ENCODE measurements at places on chromosomes 4 and X. TPM values are rescaled to one million over a fixed set of nuclear protein-coding genes. Genes with fewer than 3 reads are reported as not detected.
A peak's percentile ranks its signal among the peaks of the same experiment; 100 is the strongest.

TMEM47 gene
- not detected for total RNA-seq

NPY2R gene
- not detected for total RNA-seq

SLC4A4 gene
- total RNA-seq = 0.26 TPM

SOWAHB gene
- total RNA-seq = not detected

NAP1L5 gene
- total RNA-seq = 5.0 TPM

SMARCA5 gene
- 52.6 TPM for total RNA-seq

TLR6 gene
- total RNA-seq = 3.8 TPM

TEX13B gene
- not detected for total RNA-seq

HPSE gene
- 15.3 TPM for total RNA-seq

DNA sequence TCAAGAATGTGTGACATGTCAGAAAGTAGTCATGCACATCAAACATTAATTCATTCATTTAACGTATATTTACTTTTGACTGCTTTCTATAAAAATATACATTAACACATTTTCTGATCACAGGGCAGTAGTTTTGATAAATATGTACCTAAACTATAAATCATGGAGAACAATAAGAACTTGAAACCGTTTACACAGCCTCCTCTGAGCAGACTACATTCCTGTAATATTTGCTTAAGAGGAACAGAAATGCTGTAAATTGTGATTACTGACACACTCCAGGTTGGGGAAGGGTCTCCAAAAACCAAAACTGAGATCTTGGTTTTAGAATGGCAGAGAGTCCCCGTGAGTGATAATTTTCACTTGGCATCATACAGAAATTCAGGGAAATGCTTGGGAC lies 120.7 kb upstream of the PPARGC1A start:
- DNase-seq = no peak

DNA sequence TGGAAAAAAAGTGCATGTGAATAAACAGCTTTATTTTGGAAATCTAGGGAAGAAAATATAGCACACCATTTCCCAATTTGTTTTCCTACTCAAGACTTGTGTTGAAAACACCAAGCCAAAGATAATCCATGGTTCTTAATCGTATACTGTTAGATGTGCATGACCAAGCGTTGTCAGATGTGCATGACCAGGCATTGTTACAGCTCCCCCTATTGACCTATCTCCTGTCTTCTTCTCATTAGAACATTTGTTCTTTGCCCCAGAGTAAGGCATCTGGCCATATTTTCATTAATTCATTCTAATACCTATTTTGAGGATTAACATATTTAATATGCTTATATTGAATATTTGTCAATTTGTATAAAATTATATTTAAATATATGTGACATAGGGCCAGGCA lies 14.4 kb upstream of the VCX start:
- no peak for DNase-seq

DNA sequence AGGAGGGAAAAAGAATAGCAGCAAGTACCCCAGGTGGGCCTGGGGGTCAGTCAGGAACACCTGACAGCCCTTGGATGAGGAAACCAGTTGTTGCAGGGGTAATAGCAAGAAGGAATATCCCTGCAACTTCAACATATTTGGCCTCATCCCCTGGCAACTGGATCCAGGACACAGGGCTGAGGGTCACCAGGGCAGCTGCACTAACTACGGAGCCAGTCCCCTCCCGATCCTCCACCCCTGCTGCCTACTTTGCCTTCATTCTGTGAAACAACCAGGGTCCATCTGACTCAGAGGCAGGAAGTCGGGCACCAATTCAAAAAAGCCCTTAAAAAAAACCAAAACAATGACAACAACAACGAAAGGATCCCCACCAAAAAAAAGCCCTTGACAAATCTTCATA lies 52.9 kb downstream of the FRMPD3 start:
- DNase-seq = no peak

- DNase-seq = no peak
Measured at GRCh38 chr4:88660446-88661294, 37.0 kb downstream of the NAP1L5 start.

DNA sequence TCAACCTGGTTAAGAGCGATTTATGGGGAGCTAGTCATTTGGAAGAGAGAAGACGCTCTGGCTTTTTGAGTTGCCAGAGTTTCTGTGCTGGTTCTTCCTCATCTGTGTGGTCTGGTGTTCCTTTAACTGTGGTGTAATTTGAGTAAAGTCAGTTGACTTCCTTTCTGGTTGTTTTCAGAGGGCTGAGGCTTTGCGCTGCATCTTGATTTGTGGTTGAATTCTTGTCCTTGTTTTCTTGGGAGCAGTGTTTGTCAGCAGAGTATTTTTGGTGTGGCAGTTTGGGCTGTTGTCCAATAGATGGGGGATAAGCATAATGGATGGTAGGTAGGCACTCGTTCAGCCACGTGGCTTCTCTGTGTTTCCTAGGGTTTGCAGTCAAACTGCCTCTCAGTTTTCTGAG lies 2143.2 kb upstream of the TENM3 start:
- no peak for DNase-seq

GRCh38 chr4:158913766-158914165 lies 144.9 kb downstream of the FNIP2 start:
- DNase-seq = no peak

DNA sequence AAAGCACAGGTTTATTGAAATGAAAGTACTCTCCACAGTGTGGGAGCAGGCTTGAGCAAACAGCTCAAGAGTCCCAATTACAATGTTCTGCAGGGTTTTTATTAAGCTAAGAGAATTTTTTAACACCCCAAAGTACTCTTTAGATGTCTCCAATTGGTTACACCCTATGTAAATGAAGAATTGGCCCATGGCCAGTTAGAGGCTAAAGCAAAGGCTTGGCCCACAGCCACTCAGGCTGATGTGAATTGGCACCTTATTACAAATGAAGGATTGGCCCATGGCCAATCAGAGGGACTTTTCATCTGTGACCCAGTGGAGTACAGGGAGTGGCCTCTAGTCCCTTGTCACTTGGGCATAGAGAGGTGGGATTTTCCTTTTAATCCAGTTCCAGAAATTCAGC lies 30.1 kb upstream of the IQCM start:
- DNase-seq = no peak

DNA sequence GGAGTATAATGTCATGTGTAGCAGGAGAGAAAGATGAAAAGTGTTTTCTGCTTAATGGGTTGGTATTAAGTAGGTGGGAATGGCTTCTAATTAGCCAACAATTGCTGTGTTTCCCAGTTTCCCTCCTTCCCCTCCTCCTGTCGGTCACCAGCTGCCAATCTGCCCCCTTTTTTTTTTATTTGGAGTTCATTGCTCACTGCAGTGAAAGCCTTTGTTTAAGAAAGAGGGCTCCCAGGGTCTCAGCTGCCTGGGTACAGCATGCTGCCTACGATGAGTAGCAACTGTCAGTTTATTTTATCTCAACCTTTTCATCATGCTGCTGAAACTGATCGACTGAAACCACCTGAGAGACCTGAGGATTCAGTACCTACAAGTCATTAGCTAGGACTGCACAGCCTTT lies 149.0 kb downstream of the POU4F2 start:
- DNase-seq = no peak

DNA sequence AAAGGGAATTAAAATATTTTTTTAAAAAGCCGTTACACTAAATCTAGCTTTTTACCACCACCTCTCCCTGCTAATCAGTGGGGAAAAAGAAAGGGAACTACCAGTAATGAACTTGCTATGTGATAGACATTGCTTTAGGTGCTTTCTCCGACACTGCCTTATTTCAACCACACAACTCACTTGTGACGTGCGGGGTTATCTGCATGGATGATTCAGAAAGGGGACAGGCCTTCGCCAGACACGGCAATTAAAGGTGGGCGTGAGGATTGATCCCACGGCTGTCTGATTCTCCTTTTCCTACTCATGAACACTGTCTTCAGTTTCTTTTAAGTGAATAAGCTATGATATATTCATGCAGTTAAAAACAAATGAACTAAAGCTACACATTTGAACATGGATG lies 882 bp upstream of the CXCR3 start:
- peak; percentile 78 for DNase-seq

DNA sequence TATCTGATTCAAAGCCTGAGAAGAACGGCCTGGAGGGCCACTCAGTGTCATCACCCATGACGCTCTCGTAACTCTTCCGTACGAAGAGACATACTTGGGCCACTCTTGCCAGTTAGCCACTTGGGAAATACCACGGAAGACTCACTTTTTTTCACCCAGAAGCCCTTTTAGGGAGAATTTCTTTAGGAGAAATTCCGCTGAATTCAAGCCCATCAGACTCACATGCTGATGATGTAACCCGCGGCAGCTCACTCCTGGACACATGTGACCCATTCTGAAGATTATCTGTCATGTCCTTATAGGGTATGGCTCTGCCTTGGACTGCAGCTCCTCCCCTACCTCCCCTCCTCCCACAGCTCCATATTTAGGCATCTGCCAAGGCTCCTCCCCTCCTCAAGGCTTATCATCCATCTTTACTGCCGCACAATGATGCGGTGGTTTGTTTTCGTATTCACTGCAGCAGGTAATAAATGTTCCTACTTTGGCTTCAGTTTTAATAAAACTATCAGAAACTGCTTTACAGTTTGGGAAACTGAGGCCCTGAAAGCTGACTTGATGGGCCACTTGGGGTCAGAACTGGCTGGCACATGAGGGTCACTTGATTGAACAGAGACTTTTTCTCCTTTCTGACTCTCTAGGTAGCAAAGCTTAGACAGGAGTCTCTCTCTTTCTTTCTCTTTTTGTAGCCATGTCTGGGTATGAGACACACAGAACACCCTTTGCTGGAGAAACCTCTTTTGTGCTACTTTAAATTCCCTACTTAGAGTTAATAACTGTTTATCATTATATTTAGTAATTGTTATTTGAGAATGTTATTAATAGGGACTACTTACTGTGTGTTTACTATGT lies 42.1 kb downstream of the RHOH start:
- DNase-seq = peak; percentile 85

- no peak for DNase-seq
Measured at GRCh38 chr4:59200992-59201391, 1999.1 kb upstream of the ADGRL3 start.

GRCh38 chr4:14254252-14254651 lies 626.7 kb upstream of the BOD1L1 start:
- no peak for DNase-seq

- no peak for DNase-seq
Measured at GRCh38 chr4:1318488-1319213, 28.4 kb upstream of the UVSSA start.

DNA sequence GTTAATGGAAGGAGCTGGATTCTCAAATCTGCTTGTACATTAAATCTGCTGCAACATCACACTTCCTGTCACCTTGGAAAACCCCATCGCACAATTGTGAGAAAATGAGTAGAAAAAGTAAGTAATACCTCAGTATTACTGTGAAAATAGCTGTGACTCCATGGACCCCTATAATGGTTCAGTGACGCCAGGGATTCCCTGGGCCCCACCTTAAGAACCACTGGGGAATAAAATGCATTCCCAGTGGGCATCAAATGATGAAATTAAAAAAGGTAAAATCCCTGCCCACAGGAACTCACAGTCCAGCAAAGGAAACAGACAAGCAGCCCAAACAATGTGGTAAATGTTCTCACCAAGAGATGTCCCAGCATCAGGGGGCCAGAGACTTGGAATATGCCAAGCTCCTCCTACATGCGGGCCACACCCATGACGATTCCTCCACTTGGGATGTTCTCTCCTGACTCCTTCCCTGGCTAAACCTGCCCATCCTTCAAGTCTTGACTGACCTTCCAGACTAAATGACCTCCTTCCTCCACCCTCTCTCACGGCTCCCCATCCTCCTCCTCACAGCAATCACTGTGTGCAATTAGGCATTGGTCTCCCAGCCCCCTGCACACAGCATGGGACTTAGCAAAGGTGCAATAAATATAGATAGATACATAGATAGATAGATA lies 2.6 kb downstream of the EVC2 start:
- DNase-seq = no peak

GRCh38 chr4:13160920-13161319 lies 323.2 kb downstream of the RAB28 start:
- DNase-seq = no peak

GRCh38 chr4:105305019-105305836 lies 158.6 kb downstream of the TET2 start:
- DNase-seq = peak; percentile 3

Measured in activated T-cell treated with anti-CD3 and anti-CD28 coated beads, Interleukin-2, amount 50 U/mL, for 72 hours (primary cell).